ENCODE measurements at places on chromosomes 4 and X.

GRCh38 chrX:154730253-154730891 lies 20.5 kb downstream of the GAB3 start:
- no peak for DNase-seq

DNA sequence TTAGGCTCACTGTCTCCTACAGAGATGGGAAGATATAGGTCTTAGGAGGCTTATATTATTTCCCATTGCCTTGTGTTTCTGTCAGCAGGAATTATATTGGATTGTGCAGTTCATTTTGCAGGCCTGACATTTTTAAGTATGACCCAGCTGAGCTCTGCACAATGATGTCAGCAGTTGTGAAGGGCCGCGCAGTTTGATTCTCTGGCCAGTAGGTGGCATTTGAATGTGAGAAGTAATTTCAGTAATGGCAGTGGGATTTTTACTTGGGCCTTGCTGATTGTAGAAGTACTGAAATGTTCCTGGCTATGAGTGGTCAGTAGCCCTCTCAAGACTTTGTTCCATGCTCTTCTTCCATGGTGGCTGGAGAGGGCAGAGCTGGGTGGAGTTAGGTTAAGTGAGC lies 247.2 kb upstream of the MTMR8 start:
- DNase-seq = no peak

- DNase-seq = peak; percentile 23
Observed at GRCh38 chrX:23756165-23756564, 13.1 kb upstream of the ACOT9 start.

DNA sequence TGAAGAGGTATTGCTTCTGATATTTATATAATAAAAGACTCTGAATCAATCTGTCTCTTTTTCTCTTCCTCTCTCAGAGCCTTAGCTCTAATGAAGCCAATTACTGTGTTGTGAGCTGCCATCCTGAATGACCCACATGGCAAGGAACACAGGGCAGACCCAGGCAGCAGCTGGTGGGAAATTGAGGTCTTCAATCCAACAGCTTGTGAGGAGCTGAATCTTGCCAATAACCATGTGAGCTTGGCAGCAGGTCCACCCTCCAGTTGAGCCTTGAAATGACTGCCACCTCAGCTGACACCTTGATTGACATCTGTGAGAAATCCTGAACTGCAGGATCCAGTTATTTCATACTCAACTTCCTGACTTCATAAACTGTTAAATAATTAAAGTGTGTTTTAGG lies 149.4 kb downstream of the NDST4 start:
- DNase-seq = no peak

DNA sequence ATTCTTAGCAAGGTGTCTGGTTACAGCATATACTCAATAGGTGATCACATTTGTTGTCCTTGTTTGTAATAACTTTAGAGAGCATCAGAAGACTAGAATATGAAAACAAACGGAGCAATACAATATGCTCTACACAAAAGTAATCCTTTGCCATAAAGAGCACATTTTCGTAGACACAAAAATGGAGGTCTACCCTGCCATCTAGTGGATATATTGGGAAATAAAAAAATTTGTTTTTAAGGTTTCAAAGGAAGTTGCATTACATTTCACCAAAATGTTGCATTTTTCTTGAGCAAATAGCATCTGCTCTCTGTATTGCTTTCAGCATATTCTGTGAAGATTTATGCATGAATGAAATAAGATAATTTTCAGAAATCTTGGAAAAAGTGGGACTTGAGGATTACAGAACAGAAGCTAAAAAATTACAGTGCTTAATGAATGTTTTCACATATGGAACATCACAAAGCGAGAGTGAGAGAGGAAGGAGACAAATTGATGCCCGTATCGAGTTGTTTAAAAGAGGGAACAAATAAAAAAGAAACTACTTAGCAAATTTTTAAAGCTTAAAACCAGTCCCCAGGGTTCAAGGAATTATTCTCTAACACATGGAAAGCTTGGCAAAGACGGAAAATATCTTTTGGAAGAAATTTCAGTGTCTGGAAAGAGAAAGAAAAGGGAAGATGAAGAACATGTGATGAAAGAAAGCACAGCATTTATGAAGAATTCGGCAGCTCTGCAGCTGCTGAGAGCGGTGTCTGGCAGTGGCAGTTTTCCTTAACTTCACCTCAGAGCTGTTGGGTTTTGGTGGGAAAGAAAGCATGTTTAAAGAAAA lies 390.1 kb downstream of the ANKRD50 start:
- DNase-seq = no peak

- no peak for DNase-seq
Observed at GRCh38 chr4:98673978-98674377, 15.6 kb upstream of the TSPAN5 start.
